ENCODE measurements at places on chromosomes 11 and 22.

DNA sequence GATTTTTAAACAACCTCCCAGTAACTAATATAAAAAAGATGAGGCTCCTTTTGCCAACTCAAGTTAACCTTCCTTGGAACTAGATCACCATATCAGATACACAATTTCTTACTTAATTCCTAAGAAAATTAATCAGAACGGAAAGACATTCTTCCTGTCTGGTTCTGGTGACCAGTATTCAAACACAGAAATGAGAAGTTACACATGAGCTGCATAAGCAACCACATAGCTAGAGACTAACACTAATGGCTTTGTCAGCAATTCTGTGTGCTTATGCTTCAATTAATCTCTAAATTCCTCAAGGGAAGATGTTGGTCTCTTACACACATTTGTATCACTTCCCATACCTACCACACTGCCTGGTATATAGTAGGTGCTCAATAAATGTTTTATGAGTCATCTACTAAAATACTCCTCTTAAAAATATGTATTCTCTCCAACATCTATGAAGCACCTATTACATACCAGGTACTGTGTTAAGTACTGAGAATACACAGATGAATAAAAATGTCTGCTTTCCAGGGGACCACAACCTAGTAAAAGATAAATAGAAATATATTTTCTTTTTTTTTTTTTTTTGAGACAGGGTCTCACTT lies 54.5 kb downstream of the GAB2 start:
- DNase-seq: no peak

- no peak for DNase-seq
Observed at GRCh38 chr11:94823102-94823732, 55.1 kb downstream of the AMOTL1 start.

GRCh38 chr22:30190574-30190973 lies 56.0 kb downstream of the LIF start:
- no peak for DNase-seq

GRCh38 chr11:69916806-69917387 lies 97.7 kb upstream of the FGF3 start:
- DNase-seq: no peak

- no peak for DNase-seq
Observed at GRCh38 chr11:41053894-41054293, 405.6 kb downstream of the LRRC4C start.

DNA sequence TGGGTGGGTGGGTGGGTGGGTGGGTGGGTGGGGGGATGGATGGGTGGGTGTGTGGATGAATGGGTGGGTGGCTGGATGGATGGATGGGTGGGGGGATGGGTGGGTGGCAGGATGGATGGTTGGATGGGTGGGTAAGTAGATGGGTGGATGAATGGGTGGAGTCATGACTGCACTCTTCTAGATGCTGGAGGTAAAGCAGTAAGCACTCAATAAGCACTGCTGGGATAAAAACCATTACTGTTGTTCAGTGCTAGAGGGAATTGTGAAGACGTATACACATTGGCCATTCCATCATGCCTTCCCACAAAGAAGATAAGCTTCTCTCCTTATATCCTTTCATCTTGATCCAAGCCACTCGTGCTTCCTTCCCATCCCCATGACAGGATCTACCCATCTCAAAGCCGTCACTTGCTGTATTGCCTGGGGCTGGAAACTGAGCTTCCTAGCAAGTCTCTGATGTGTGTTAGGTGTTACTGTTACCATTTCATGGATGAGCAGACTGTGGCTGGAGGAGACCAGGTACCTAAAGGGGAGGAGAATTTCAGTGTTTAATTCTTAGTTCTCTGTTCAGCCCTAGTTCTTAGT lies 74.8 kb downstream of the MICAL2 start:
- no peak for DNase-seq

DNA sequence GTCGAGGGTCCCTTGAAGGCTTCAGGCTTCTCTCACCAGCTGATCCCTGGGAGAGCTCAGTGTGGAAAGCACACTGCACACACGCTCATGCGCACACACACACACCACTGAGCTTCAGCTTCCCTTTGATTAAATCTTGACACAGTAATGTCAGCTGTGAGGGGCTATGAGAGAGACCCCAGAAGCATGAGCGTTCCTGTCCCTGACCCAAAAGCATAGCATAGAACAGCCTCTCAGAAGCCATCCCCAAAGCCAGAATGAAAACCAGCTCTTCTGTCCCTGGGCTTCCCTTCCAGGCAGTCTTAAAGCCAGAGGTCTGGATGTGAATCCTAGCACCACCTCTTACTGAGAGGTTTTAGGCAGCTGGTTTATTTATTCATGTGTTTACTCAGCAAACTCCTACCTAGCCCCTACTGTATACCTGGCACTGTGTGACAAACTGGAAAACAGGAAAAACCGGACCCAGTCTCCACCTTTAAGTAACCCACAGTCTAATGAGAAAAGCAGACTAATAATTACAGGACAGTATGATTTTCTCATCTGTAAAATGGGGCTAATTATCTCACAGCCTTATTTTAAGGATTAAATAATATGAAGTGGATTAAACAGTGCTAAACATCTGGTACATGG lies 15.9 kb downstream of the GALNT18 start:
- no peak for DNase-seq

- DNase-seq: no peak
Observed at GRCh38 chr22:33056690-33057089, 1.5 kb downstream of the SYN3 start.

- no peak for DNase-seq
Observed at GRCh38 chr11:38182126-38182866, 1584.3 kb upstream of the RAG2 start.

DNA sequence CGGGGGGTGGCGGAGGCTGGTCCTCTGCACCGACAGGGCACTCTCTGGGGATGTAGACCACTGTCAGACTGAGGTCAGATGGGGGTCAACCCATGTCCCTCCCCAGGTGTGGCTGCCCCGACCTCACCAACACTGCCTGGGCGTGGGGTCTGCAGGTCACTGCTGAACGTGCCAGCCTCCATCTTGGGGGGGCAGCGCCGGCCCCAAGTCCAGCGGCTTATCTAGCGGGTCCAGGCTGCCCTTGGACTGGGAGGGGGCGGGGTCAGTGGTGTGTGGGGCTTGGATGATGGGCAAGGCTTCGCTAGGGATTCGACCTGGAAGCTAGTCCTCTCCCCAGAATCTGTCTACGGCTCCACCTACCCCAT lies 178.2 kb downstream of the IGLL1 start:
- DNase-seq: no peak

GRCh38 chr11:127651888-127652221 lies 651.3 kb upstream of the KIRREL3 start:
- DNase-seq: no peak

GRCh38 chr11:32940865-32941264 lies 48.3 kb downstream of the QSER1 start:
- no peak for DNase-seq

- DNase-seq: no peak
Observed at GRCh38 chr11:120660024-120660565, 148.5 kb downstream of the GRIK4 start.

DNA sequence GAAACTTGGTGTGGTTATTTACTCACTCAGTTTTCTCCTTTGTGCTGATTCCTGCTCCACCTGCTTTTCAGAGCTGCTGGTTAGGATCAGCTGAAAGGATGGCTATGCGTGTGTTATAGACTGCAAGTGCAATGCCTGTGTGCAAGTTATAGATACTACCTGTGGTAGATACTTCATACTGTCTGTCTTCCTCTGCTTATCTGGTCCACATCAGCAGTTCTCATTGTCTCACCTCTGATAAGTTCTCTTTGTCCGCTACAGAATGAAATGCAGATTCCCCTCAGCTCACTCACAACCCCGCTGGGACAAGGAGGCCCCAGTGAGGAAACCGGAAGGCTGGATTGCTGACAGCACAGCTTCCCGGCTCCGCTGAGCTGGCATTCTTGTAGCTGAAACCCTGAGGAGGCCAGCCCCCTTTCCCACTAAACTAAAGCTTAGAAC lies 37.5 kb upstream of the LYVE1 start:
- peak; percentile 3 for DNase-seq

DNA sequence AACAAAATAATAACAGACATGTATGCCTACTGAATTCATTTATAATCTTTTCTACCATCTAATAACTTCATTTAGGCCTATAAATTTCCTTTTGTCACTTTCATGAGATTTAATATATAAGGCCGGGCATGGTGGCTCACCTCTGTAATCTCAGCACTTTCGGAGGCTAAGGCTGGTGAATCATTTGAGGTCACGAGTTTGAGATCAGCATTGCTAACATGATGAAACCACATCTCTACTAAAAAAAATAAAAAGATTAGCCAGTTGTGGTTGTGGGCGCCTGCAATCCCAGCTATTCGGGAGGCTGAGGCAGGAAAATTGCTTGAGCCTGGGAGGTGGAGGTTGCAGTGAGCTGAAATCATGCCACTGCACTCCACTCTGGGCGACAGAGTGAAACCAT lies 14.2 kb upstream of the NTM start:
- DNase-seq: no peak
